ENCODE measurements at places on chromosomes 11 and 22.

GRCh38 chr22:17955590-17956379 is 68.6 kb downstream of the MICAL3 start:
- DNase-seq, result no peak

DNA sequence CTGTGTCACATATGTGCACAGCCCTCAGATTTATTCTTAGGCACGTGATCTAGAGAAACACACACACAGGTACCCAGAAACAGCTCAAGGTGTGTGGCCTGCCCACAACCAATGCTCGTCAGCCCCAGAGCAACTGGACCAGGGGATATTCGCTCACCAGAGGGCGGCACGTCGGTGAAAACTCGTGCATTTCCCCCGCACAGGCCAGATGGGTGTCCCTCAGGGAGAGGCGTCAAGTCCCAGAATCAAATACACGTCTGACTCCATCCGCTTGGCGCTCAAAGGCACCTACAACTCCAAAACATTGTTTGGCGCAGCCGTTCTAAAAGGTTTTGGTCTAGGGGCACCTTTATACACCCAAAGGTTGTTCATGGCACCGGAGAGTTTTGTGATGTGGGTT is 429.0 kb downstream of the BRD1 start:
- DNase-seq, result no peak

DNA sequence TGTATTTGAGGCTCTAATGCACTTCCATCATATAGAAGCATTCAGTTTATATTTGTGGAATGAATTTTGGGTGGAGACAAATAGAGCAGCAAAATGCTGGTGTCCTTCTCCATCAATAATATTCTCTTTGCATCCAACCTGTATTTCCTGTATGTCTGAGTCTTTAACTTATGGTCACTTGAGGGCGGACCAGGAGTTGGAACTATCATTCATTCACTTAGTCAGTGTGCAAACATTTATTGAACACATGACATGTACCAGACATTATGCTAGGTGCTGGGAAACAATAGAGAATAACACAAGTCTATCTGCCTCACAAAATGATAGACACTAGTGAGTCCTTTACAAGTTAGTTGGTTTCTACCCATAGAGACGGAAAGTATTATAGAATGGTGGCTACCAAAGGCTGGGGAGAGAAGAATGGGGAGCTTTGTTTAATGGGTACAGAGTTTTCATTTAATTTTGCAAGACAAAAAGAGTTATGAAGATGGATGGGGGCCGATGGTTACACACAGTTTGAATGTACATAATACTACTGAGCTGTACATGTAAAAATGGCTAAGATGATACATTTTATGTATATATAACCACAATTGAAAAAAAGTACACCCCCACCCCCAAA is 4.6 kb upstream of the TMEM123 start:
- DNase-seq, result no peak

DNA sequence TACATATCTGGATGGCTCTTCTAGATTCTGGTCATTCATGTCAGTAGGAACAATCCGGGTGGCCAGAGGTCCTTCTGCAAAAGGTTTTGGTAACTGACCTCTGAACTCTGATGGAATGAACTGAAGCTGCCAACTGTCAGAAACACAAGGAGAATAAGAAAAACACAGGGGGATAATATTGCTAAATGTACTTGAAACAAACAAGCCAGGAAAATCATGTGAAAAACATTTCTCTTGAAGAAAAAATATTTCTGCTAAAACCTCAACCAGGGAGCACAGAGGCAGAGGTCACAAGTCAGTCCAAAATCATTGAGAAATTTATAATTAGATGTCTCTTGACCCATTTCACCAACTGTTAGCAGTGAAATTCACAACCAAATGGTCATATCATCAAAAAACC is 35.2 kb downstream of the ALG9 start:
- DNase-seq, result no peak

- DNase-seq, result no peak
Observed at GRCh38 chr22:35516723-35517122, 23.9 kb upstream of the RASD2 start.

DNA sequence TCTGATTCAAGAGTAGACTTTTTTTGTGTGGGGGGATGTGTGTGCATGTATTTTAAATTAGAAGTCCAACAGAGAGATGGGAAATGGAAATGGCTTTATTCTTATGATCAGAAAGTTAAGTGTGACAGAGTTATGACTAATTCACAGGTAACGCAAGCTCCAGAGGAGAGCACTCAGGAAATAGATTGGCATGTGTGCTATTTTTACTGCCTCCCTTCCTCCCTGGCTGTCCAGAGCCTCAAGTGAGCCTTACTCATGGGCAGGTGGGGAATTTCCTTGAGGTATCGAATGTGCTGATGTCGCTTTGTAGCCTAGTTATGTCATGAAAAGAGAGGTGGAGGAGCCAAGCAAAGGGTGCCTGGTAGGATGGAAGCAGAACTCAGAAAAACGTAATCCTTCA is 70.3 kb upstream of the BDNF start:
- DNase-seq, result no peak

DNA sequence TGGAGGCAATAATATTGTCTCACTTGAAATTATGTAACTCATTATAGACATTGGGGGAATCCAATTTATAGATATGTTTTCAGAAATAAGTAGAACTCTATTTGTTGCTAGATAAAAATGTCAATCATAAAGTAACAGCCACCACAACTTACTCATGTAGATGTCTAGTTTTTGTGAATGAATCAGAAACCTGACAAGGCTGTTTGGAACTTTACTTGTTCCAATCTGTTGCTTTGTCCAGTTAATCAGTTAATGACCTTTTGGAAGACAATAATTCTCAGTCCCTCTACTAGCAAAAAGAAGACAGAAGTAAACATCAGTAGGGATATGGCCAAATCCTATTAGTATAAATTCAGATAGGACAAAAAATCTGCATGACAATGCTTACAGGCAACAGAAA is 1143.3 kb downstream of the LRRC4C start:
- DNase-seq, result no peak

GRCh38 chr22:25062386-25063085 is 110.0 kb downstream of the KIAA1671 start:
- DNase-seq, result no peak
